ENCODE measurements at places on chromosomes 12 and 14.

GRCh38 chr12:104023710-104024109 is 26.3 kb downstream of the GLT8D2 start:
- DNase-seq, result no peak

- DNase-seq, result no peak
Observed at GRCh38 chr14:31895206-31895605, 181.9 kb upstream of the ARHGAP5 start.

DNA sequence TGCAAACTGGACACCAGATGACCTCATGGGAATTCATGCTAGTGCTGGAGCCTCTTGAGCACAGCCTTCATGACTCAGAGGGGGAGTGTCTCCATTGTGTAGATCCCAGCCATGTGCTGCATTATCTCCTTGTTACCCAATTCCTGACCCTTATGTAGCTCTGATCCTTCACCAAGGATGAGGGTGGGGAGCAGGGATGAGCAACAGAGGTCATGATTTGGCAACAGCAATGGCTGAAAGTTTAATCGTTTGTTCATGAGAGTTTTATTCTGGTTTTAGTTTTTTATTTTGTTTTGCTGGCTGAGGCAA is 9.5 kb upstream of the BDKRB1 start:
- no peak for DNase-seq

DNA sequence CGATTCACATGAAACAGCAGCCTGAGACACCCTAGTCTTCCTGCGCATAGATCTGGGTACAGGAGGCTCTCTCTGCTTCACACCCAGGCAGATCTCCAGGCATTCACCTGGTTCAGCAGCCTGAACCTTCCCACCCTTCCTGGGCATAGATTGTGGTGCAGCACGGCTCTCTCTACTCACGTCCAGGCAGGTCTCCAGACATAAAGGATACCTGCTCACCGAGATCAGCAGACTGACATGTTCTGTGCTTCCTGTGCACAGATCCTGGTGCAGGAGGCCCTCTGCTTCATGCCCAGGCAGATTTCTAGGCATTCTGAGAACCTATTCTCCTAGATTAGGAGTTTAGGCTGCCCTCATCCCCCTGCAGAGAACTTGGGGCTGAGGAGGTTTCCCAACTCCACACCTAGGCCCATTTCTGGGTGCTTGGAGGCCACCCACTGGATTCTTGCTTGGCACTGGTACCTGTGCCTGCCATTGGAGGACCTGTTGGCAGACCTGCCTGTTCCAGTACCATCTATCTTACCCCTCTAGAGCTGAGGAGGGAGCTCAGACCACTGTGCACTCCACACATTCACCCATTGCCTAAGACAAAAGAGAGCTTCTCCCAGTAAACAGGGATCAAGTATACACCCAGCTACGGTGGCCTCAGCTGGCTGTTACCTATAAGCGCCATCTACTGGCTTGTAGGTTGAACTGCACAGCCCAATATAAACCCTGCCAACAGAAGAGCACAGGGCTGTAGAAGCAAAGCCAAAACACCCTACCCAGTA is 28.0 kb upstream of the GARIN6 start:
- DNase-seq, result no peak

GRCh38 chr12:77488041-77488620 is 342.6 kb upstream of the NAV3 start:
- no peak for DNase-seq

GRCh38 chr12:110809149-110809548 is 37.6 kb upstream of the CCDC63 start:
- DNase-seq, result no peak

- no peak for DNase-seq
Observed at GRCh38 chr12:113231235-113232088, 10.2 kb downstream of the TPCN1 start.

DNA sequence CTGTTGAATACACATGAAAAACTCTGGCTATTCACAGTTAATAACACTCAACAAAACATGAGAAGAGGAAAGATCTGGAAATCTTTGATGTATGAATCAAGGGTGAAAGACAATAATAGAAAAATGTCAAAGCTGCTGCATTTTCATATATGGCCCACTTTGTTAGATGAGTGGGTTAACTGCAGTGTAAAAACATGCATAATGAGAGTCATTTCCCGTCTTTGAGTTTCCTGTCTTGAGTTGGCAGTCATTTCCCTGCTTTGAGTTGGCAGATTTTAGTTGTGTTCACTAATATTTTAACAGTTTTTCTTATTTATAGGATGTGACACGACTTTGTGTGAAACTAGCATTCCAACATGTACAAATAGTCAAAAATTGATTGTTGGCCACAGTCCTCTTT is 87.9 kb upstream of the PTPRQ start:
- DNase-seq, result no peak
